ENCODE measurements at places on chromosomes 7 and 10.

GRCh38 chr10:46223064-46223480 is 63.7 kb upstream of the ANTXRL start:
- no peak for DNase-seq

DNA sequence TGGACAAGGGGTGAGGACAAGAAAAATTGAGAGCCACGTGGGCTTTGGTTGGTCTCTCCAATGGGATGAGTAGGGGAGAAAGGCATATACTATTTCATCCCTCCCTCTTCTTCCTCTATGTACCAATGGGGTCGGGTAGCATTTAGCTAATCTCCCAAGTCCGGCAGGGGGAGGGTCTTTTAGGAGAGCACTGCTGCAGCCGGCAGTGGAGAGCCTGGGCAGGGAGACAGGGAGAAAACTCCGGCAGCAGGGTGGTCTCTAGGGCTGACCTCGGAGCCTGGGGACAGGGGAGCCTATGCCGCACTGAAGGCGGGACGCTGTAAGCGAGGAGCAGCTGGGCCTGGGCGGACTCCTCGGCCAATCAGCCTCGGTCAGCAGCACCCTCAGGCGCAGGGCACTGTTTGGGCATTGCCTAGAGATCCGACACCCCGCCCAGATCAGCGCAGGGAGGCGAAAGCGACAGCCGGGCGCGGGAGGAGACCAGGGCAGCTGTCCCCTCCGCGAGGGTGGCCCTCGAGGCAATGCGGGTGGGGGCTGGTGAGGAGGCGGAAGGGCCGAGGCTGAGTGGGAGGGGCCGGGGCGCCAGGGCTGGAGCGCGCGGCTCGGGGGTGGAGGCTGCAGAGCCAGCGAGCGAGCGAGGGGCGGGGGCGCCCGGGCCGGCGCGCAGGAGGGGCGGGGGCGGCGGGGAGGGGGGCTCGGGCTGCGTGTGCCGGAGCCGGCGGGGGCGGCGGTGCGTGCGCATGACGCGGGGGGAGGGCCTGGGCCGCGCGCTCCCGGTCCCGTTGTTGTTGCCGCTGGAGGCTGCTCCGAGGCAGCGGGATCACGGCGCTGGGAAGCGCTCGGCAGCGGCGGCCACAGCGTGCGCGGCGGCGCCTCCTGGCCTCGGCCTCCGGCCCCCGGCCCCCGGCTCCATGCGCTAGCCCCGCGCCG is at the start of gene AGAP3:
TSS of gene AGAP3 (plus strand) at position 785 of the 930 bp plus-strand sequence. CDS start 267 bp downstream, outside the sequence.
- peak; percentile 52 for DNase-seq

- DNase-seq = no peak
Measured at GRCh38 chr7:50397320-50397970, 52.7 kb downstream of the FIGNL1 start.

DNA sequence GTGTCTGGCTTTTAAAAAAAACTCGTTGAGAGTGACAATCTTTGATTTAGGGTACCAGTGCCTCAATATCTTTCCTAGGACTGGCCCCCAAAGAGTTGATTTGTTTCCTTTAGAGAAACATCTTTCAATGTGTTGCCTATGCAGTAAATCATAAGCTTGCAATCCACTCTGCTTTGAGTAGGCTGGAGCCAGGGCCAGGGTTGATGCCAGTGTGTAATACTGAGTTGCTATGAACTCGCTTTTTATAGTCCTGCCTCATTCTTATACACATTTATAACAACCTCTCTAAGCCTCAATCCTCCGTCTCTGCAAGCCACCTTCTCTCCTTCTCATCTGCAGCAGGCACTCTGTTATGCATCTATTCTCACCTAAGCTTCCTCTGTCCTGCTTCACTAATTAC is 674.9 kb upstream of the POM121L12 start:
- no peak for DNase-seq

GRCh38 chr7:84841809-84842208 is 345.0 kb downstream of the SEMA3D start:
- DNase-seq = no peak

- no peak for DNase-seq
Measured at GRCh38 chr7:148773334-148773733, 74.6 kb downstream of the CUL1 start.

- DNase-seq = no peak
Measured at GRCh38 chr10:42618424-42618823, 19.9 kb downstream of the ZNF33B start.

GRCh38 chr7:148584154-148584827 is 6.3 kb upstream of the C7orf33 start:
- no peak for DNase-seq

- no peak for DNase-seq
Measured at GRCh38 chr7:47653550-47654411, 71.9 kb upstream of the TNS3 start.

- no peak for DNase-seq
Measured at GRCh38 chr10:132443983-132444876, 47.2 kb downstream of the PWWP2B start.

DNA sequence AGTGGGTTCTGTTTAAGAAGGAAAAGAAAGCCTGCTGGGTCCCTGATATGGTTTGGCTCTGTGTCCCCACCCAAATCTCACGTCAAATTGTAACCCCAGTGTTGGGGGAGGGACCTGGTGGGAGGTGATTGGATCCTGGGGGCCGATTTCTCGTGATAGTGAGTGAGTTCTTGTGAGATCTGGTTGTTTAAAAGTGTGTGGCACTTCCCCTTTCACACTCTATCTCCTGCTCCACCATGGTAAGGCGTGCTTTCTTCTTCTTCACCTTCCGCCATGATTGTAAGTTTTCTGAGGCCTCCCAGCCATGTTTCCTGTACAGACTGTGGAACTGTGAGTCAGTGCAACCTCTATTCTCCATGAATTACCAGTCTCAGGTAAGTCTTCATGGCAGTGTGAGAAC is 42.6 kb downstream of the INPP5A start:
- no peak for DNase-seq

DNA sequence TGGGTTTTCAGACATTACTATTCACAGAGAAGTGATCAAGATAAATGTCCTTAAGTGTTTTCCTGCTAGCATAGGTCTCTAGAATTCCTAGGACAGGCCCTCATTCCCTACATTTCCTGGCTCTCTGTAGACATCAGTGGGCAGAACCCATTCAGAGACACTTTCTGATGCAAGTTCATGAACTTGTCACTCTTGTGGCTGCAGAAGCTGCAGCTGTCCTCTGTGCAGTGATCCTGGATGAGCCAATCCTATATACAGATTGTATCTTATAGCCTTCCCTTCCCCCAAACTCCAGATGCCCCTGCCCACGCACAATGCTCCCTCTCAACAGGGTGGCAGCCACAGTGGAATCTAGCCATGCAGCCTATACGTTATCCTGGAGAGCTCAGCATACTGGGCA is 12.6 kb upstream of the GRB10 start:
- no peak for DNase-seq

GRCh38 chr10:131646551-131647525 is 254.0 kb upstream of the PPP2R2D start:
- no peak for DNase-seq

GRCh38 chr10:6195846-6196245 is 6.9 kb upstream of the PFKFB3 start:
- DNase-seq = no peak

DNA sequence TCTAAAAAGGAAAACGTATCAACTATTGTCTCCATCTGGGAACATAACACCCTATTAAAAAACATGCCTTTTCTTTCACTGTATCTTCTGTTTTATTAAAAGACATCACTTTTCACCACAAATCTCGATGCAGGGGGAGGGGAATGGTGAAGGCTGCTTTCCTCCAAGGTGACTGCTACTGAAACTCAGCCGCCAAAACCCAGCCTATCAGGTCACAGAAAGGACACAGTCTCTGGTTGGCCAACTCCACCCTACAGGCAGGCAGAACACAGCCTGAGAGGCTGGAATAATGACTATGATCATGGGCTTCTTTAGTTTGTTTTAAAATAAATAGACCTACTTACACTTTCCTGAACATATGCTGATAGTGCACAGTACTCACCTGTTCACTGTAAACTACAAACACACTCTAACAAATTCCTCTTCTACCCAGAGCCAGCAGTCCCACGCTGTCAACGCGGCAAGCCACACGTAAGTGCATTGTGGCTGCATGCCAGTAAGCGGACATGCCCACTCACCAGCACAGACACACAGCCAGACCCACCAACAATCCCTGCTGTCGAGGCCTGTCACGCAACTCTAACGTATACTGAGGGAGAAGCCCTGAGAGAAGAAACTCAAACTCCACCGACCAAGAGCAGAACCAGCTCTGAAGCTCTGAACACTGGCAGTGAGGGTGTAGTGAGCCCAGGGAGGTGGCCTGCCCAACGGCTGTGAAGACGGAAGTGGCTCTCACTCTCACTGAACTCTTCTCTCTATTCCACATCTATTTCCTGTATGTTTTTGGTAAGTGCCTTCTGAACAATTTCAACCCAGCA is 41.8 kb downstream of the NCAPG2 start:
- no peak for DNase-seq
